Left renal pelvis (tissue), 4 donors: ENCODE measurements at places on chromosomes 16 and 17.

GRCh38 chr16:74698222-74698621 is 2.4 kb downstream of the MLKL start:
- DNase-seq, result no peak

- DNase-seq, result no peak
Measured at GRCh38 chr17:81336930-81337325, 41.8 kb upstream of the SLC38A10 start.

GRCh38 chr17:40345161-40345993 is 19.2 kb downstream of the GJD3 start:
- DNase-seq, result no peak

DNA sequence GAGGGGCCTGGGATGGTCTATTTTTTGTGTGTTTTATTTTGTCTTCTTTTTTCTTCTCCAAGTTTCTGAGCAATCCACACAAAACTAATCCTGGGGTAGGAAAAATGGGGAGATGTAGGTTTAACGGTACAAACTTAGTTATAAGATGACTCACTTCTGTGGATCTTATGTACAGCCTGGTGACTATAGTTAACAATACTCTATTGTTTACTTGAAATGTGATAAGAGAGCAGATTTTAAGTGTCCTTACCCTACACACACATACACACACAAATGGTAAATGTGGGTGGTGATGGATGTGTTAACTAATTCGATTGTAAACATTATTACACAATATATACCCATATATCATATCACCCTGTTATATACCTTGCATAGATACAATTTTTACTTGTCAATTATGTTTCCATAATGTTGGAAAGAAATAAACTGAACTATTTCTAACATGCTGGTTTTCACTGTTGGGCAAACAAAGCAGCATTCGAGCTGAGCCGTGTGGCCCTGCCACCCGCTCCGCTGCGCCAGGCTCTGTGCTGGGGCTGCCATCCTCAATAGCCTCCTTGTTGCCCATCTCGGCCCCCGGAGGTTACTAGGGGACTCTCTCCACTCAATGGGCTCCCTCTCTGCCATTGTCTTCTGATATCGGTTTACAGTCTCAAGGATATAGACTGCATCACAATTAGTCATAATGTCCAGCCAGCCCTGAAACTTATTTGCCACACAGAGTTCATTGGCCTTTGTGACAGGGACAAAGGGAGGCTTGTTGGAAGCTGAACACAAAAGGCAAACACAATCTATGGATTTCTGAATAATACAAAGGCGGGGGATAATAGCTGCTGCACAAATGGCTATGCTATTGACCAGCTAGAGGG is 380.3 kb upstream of the MAF start:
- DNase-seq, result no peak

- no peak for DNase-seq
Measured at GRCh38 chr16:471353-472198, 46.1 kb downstream of the RAB11FIP3 start.

GRCh38 chr17:2063261-2064146 is 8.6 kb downstream of the HIC1 start:
- DNase-seq, result no peak
